Head of caudate nucleus (tissue), 42 donors: ENCODE measurements at places on chromosomes 7 and 10.

DNA sequence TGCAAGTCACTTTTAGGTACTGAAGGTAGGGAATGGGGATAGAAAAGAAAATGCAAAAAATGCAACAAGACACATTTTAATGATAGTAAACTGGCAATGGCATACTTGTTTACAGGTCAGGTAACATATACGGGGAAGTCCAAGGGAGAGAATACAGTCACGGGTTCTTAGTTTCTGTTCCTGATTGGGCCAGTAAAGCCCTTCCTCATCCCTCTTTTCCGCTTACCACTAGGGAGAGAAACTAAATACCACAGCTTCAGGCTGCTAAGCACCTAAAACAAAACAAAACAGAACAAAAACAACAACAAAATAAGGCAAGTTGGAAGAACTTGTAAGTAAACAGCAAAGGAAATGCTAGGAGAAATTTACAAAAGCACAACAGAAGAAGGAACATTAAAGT is 65.2 kb upstream of the OGDHL start:
- no peak for DNase-seq

- peak; percentile 52 for DNase-seq
Observed at GRCh38 chr10:102065561-102066398, 631 bp downstream of the HPS6 start.

DNA sequence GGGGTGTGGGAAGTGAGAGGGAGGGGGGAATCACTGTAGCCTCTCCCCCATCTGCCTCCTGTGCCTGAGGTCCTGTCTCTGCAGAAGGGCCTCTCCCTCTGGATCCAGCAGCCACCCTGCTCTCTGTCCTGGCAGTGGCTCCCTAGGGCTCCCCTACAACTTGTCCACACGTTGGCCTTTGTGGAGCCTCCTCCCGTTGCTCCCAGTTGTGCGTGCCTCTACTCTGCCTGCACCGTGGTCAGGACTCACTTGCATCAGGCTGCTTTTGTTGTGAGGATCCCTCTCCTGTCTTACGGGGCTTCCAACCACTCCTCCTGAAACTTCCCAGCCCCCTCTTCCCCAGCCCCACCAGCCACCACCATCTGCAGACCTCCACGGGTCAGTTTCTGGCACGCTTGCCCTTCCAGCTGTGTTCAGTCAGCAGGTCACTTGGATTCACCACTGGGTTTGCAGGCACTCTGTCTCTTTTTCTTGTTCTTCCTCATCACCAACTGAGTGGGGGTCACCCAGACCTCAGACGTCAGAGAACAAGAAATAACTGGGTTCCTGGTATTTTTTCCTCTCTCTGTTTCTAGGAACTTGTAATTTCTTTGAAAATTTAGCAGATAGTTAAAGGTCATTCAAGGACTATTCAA is 62.3 kb downstream of the RAMP3 start:
- peak; percentile 39 for DNase-seq

- no peak for DNase-seq
Observed at GRCh38 chr10:17460756-17461155, 6.4 kb upstream of the ST8SIA6 start.

DNA sequence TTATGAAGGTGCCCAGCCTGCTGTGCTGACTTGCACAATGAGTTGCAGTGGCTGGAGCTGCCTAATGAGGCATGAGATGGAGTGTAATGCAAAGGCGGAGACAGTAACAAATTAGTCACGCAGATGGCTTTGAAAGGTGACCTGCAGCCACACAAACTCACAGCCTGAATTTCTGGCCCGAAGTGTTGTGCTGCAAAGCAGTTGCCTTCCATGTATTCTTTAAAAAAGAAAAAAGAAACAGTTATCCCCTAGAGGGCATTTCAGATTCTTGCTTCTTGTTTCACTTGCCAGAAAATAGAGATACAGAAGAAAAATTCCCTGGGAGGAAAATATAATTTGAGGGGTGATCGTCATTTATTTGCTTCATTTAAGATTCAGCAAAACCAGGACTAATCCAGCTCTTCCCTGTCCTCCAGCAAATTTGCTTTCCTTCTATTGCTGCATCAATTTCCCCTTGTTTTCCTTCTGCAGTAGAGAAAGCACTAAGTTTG is 239.9 kb downstream of the ADRA2A start:
- DNase-seq, result no peak

GRCh38 chr7:70766694-70767093 is 365.2 kb upstream of the GALNT17 start:
- DNase-seq, result no peak

- DNase-seq, result no peak
Observed at GRCh38 chr10:58857251-58857805, 319.1 kb upstream of the PHYHIPL start.

- no peak for DNase-seq
Observed at GRCh38 chr10:96636551-96636950, 49.7 kb upstream of the TM9SF3 start.

DNA sequence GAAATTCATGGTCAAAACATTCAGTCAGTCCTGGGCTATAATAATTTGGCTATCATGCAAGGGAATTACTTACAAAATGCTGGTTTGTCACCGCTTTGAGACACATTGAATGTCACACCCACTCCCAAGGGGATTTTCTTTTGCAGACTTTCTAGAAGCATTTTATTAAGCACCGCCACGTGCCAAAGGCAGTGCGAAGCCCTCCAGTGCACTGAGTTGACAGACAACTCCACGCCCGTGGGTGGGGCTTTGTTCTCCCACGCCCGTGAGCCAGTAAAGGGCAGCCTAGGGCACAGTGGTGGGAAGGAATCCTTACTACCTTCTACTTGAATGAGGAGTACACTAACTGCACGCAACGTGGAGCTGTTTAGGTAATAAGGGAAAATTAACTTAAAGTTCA is 515.8 kb downstream of the KCNMA1 start:
- no peak for DNase-seq

DNA sequence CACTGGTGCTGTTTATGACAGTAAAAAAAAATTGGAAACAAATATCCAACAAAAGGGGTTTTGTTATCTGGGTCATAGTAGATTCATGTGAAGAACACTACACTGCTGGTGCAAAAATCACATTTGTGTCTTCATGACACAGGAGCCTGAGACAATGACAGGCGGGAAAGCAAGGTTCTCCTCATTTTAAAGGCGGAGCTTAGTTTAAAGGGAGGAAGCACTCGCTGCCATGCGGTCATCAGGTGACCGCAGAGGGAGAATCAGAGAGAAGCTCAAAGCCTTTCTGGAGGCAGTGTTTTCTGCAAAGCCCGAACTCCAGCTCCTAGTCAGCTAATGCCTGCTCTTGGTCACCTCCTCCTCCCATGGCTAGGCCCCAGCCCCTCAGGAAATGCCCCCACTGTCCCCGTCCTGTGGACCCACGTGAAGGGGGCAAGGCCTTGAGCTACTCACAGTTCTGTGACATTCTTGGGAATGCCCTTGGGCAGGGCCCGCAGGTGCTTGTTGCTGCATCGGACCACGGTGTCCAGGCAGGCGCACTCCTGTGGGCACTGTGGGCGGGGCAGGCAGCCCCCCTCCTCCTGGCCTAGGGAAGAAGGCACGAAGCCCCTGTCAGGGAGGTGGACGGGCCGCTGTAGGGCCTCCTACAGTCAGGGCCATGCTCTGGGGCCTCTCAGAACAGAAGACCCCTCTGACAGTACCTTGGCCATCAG is 146.1 kb downstream of the SLIT1 start:
- DNase-seq, result no peak

GRCh38 chr7:127938588-127938987 is 92.6 kb downstream of the LRRC4 start:
- DNase-seq, result no peak

- no peak for DNase-seq
Observed at GRCh38 chr10:369221-369683, 234.0 kb downstream of the ZMYND11 start.

- no peak for DNase-seq
Observed at GRCh38 chr7:17617380-17617779, 318.9 kb downstream of the AHR start.

DNA sequence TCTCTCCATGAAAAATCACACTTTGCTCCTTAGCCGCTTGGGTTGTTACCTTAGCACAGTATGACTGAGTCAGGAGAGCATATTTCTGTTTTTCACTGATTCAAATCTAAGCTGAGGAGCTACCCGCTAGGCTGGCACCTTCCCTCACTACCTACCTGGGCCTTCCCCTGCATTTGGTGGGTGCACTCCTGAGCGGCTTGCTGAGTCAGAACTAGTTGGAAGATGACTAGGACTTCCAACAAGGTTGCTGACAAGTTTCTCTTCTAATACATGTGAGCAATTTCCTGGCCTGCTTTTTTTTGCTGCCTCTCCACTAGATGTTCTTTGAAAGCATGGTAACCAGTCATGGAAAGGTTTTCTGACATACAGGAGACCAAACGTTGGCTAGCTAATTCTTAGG is 43.8 kb upstream of the SEC61G start:
- DNase-seq, result peak; percentile 27

DNA sequence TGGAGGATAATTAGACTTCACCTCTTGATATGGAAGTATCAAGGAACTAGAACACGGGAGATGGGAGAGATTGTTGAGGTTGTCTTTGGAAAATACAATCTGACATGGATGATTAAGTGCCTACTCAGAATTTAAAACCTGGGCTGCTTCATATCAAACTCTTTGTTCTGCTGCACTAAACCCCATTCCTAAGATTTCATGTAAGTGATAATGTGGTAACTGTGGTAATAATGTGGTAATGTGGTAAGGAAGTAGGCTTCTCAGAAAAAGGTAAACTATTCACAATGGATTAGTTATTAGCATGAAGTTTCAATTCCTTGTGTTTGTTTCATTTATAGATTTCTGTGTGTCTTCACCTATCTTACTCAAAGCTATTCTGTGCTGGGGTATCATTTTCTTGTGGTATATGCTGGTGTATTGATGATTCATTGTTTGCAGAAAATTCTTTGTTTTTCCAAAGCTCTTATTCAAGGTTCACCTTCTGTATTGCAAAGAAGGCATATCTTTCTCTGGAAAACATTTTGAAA is 129.9 kb upstream of the TAC1 start:
- no peak for DNase-seq

DNA sequence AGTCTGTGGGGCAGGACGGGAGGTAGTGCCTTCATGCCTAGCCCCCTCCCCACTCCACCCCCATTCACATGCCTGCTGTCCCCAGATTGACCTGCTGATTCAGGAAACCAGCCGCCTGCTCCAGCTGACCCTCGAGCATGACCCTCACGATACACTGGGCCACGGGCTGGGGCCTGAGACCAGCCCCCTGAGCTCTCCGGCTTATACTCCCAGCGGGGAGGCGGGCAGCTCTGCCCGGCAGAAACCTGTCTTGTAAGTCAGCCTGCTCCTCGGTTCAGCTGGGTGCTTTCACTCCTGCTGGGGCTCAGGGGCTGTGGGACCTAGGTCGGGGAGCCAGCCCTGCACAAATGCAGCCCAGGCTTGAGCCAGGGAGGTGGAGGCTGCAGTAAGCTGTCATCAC is 22.4 kb downstream of the LIMK1 start:
- DNase-seq, result no peak

- DNase-seq, result no peak
Observed at GRCh38 chr10:58796824-58797223, 284.2 kb downstream of the BICC1 start.

DNA sequence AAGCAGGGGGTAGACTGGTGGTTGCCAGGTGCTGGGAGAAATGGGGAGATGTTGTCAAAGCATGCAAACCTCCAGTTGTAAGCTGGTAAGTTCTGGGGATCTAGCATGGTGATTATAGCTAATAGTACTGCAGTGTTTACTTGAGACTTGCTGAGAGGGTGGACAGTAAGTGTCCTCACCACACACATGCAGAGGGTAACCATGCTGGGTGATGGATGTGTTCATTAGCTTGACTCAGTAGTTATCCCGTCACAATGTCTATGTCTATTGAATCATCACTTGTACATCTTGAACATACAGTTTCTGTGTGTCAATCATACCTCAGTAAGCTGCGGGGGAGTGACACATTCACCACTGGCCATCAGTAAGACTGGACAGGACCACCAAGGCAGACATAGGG is 42.1 kb downstream of the GSDME start:
- DNase-seq, result no peak

- DNase-seq, result no peak
Observed at GRCh38 chr10:97163781-97164501, 21.8 kb downstream of the SLIT1 start.

GRCh38 chr10:100061401-100061800 is 20.3 kb downstream of the CPN1 start:
- no peak for DNase-seq
